ENCODE measurements at places on chromosomes 2 and 18.

GRCh38 chr18:44852818-44853217, 172.1 kb downstream of the SETBP1 start:
- no peak for DNase-seq

- no peak for DNase-seq
These were observed 220.3 kb downstream of the BCL2 start for GRCh38 chr18:63099091-63099840.

- no peak for DNase-seq
These were observed 743.8 kb downstream of the DSC3 start for GRCh38 chr18:30298769-30299168.

GRCh38 chr2:187349326-187349944, 98.6 kb downstream of the CALCRL start:
- DNase-seq, result no peak

DNA sequence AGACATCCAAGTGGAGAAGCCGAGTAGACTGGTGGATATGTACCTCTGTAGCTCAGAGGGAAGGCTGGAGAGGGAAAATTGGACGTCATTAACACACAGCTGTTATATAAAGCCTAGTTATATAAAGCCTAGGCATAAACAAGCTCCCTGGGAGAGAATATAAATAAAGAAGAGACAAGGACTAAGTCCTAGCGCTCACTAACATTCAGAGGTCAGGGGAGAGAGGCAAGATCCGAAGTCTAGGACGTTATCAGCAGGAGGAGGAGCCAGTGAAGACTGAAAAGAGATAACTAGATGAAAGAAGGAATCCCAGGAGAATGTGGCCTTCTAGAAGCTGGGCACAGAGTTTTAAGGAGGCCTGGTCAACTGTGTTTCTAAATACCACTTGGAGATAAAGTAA, 55.3 kb downstream of the NOL10 start:
- no peak for DNase-seq

DNA sequence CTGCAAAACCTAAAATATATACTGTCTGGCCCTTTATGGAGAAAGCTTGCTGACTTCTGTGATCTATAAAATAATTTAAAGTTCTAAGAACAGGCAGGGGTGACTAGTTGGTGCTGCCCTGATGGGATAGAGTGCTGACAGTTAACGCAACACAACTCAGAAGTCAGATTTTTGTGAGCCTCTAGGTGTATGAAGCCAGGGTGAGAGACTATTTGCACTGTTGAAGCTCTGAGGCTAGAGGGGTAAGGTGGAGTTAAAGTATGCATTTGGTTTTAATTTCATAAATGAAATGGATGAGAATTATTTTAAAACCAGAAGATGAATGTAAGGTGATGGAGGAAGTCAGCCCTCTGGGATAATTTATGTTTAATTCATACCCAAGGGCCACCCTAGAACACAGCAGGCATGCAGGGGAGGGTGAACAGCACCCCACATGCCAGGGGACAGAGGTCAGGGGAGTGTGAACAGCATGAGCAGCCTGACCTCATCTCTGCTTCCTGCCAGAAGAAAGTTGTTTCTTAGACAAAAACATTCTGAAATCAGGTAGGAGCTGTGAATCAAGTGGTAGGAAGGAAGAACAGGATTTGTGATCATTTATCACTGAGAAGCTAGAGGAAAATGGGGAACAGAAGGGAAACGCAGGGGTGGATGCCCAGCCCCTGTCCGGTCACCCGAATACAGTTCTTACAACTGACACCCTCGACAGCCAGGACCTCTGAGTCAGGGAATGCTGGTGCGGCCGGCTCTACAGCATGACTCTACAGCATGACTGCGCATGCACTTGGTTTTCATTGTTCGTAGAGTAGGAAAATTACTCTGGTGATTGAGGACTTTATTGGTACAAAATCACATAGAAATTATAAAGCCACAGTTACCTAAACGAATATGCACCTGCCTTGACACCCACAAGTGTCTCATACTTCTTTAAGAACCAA, 93.1 kb downstream of the MBP start:
- no peak for DNase-seq

DNA sequence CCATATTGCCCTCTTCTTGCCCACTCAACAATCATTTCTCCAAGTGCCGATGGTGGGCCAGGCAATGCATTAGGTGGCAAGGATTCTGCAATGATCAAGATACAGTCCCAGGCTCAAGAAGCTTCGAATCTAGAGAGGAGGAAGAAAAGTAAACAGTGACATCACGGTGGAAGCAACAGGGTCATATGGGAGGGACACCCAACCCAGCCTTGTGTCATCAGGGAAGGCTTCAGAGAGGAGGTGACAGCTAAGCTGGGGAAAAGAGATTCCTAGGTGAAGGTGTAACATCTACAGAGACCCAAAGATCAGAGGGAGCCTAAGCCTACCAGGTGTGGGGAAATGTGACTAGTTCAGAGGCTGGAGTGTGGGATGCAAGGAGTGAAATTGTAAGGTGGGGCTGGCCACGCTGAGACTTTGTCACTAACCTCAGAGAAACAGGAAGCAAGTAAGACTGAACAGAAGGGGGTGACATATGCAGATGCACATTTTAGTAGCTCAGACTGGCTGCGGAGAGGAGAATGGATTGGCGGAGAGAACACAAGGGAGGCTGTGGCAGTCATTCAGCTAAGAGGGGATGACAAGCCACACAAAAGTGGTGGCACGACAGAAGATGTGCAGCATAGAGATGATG, 104.9 kb downstream of the ANKRD44 start:
- DNase-seq, result peak; percentile 46

DNA sequence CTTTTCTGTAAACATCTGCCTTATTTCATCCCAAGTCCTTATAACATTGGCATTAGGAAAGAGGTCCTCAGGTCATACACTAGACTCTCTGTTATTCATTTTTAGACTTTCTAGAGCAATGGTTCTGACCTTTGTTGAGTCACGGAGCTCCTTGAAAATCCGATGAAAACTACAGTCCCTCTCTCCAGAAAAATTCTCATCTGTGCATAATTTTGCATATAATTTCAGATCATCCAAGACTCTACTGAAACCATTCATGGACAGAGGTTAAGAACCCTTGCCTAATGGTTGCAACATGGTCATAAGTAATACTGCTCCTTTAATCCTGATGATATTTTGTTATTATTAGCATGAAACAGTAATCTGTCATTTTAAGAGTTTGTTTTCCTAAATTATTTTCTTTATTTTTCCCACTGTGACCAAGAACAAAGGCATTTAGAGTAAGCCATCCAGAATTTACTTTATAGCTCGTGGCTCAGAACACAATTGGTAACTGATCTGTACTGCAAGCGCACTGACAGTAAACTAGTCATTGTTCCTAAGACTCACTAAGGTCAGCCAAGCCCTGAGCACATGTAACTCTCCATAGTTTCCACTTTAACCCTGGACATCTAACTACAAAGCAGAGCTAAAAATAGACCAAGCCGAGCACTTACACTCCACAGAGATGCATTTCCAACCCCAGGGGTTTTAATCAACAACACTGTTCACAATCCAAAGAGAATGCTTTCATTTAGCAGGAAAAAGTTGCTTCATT, 8.4 kb downstream of the MYOM1 start:
- DNase-seq, result no peak

GRCh38 chr18:46718501-46719341, 38.1 kb downstream of the ST8SIA5 start:
- no peak for DNase-seq

DNA sequence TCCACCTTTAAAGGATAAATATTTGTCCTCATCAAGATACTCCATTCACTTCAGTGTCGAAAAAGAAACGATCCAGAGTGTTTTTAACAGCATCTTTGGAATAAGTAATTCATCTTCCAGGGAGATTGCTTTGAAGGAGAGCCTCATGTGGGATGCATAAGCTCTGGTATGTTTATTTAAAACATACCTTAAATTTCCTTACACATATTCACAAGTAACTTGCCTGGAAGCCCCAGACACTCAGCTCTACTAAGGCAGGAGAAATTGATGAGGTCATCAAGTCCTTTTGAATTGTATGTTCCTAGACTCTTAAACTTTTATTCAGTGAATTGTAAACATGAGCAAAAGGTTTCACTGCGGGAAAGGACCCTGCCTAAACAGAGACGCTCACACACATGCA, 103.0 kb downstream of the CDK15 start:
- no peak for DNase-seq

GRCh38 chr2:231931481-231931915, 5.3 kb upstream of the NPPC start:
- no peak for DNase-seq

DNA sequence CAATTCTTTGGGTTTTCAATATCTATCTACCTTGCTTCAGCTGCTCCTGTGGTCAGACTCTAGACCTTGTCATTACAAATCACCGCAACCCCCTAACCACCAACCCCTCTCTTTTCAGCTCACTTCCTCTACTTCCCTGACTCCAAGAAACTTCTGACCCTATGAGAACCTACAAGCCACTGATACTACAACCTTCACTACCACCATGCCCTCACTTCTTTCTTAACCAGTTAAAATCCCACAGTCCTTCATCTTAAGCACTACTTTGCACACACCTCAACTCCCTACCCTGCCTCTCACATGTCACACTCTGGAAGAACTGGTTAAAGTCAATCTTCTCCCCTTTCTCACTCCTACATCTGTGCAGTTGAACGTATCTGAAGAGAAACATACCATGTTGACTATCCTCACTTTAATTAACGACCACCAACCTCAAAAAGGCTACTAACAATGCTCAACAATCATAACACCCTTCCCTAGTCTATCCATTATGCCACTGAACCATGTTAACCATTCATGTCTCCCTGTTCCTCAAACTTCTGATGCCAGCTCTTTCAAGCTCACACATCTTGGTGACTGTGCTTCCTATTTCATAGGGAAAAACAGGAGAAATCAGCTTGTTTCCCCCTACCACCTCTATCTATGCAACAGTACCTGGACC, 12.6 kb downstream of the EIF2AK3 start:
- no peak for DNase-seq

DNA sequence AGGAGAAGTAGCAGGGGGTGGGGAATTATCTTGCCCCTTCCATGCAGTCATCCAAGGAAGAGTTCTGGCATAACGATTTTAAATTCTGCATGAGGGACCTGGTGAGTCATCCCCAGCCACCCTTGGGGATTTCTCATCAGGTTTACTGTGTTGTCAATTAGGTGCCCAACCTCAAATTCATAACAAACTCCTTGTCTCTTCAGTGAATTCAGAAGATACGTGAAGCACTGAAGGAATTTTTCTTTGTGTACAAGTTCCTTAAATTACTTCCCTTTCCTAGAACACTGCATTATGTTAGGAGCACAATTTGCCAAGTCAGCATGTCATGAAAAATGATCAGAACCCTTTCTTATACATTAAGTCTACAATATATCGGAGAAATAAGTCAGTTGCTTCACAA, 70.8 kb upstream of the NOSTRIN start:
- no peak for DNase-seq

DNA sequence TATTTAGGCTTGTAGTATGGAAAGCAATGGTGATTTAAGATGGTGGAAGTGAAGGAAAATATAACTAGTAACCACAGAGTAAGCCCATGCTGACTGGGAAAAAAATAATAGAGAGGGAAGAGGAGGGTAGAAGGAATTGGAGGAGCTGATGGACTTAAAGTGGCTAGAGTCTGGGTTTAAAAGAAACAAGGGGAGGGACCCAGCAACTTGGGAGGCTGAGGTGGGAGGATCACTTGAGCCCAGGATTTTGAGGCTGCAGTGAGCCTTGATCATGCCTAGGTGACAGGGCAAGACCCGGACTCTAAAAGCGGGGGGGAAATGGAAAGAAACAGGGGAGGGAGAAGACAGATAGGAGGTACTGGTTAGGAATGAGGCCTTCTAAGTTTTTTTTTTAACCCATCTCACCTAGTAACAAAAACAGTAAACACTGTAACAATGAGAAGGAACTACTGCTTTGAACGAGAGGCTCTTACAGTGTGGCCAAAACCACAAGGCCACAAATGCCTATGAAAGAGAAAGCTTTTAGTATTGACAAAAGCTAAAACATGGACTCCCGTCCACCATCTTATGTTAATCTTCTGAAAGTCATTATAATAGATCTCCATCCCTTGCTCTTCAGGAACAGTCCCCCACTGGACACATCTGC, 26.6 kb downstream of the METTL8 start:
- no peak for DNase-seq

- DNase-seq, result no peak
These were observed 322.0 kb downstream of the SUCLG1 start for GRCh38 chr2:84137034-84137433.

- DNase-seq, result no peak
These were observed 65.2 kb downstream of the RBMS1 start for GRCh38 chr2:160428405-160428763.

DNA sequence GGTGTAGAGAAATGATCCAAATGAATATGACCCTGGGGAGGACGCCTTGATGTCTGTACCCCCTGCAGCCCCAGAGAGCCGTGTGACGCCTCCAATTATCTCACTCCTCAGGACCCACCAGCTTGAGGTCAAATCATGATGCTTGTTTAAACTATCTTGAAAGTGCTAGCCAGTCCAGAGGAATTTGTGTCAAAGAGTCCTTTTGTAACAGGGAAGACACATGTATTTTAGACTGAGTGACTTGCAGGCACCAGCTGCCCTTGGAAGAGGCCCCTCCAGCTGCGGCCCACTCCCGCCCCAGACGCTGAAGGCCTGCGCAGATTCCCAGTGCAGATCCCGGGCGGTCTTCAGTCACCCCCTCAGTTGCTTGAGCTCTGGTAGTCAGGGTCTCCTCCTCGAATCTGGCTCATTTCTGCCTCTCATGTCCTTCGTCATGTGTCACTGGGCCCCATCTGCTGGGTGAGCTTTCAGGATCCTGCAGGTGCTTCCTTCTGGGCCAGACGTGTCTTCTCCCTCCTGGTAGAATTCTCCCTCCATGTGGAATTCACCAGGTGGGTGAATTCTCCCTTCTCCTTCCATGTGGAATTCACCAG, 77.4 kb downstream of the RNF144A start:
- no peak for DNase-seq

DNA sequence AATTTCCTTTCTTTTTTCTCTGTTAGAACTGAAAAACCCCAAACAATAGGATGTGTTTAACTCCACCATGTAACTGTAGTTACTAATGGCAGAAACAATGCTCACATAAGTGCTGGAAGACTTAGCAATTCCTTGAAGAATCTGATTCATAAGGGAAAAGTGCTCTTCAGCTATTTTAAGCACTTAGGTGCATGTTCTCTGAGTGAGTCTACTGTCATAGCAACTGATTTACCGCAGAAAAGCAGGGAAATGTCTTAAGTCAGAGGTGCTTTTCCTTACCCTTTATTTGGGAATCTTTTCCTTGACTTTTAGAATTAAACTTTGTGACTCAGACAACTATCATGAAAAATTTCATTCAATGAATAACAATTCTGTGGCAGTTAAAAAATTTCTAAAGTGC, 65.4 kb upstream of the NABP1 start:
- DNase-seq, result no peak

GRCh38 chr18:5893956-5894610, 1.2 kb downstream of the TMEM200C start:
- no peak for DNase-seq
